Thoracic aorta (tissue), 2 donors: ENCODE measurements at places on chromosomes 16 and 17. TPM values are rescaled to one million over a fixed set of nuclear protein-coding genes. Genes with fewer than 3 reads are reported as not detected.

DNA sequence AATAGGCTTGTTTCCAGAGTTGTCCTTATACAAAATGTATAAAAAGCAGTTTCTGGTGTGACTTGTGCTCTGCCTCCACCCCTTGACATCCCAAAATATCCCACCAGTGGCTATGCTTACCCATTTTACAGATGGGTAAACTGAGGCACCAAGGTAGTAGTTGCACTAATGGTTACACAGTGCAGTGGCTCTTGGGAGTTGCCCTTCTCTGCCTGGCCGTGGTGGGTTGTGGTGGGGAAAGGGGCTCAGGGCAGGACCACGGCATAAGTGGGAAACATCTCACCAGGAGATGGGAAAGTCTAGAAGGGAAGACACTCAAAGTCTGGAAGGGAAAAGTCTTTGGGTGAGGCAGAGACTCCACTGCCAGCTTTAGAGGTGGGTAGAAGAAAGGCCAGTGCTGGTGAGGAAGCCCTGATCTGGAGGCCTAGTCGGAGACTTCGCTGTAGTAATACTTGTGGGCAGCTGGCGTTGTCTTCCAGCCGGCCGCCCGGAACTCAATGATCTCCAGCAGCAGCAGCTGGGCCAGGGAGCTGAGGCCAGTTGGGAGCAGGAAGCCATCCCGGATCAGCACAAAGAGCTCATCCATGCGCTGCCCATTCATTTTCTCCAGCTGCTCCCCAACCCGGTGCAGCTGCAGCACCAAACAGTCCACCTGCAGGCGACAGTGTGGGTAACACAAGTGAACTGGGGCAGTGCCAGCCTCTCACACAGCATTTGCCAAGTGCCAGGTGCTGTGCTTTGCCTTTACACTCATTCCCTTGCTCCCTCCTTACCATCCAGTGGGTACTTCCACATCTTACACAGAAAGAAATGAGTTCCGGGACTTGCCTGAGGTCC is 4.5 kb downstream of the MIF4GD start:
- H3K27me3 ChIP-seq = no peaks in the 10 kb centered on the region
- no peak overlapping the region for H3K4me3 ChIP-seq
- no peak for DNase-seq

DNA sequence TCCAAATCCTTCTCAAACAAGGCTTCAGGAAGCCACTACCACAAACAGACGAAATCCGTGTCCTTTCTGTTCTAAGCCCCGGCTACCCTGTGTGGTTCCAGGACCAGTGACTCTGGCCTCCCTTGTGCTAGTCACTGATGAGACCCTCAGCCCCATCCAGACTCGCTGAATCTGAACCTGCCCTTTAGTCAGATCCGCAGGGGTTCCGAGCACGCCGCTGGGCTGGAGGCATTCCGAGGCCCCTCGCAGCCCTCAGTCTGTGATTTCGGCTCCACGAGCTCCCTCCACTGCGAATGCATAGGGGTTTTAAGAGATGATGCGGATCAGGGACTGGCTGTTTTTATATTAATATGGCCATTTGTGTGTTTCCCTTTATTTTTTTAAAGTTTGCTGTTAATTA is 292.7 kb downstream of the IRF8 start:
- DNase-seq = no peak
- no peaks in the 10 kb centered on the region for H3K36me3 ChIP-seq
- H3K27me3 ChIP-seq = peaks cover 8% of the 10 kb centered on the region
- H3K27ac ChIP-seq = no peak overlapping the region

Gene KCNJ12
- 1.2 TPM for total RNA-seq

GRCh38 chr16:19071811-19072777 is 4.7 kb downstream of the COQ7 start:
- no peak for DNase-seq
- H3K27me3 ChIP-seq = no peaks in the 10 kb centered on the region
- H3K27ac ChIP-seq = no peak overlapping the region
- peaks cover 4% of the 10 kb centered on the region for H3K4me1 ChIP-seq

GRCh38 chr16:47461598-47462266 is 601 bp downstream of the PHKB start:
- peak overlapping the region; percentile 98 for H3K27ac ChIP-seq
- no peak for DNase-seq
- H3K4me1 ChIP-seq = peaks cover 26% of the 10 kb centered on the region
- no peaks in the 10 kb centered on the region for H3K36me3 ChIP-seq
- no peaks in the 10 kb centered on the region for H3K27me3 ChIP-seq

Gene FOXC2
- total RNA-seq = 54.5 TPM

DNA sequence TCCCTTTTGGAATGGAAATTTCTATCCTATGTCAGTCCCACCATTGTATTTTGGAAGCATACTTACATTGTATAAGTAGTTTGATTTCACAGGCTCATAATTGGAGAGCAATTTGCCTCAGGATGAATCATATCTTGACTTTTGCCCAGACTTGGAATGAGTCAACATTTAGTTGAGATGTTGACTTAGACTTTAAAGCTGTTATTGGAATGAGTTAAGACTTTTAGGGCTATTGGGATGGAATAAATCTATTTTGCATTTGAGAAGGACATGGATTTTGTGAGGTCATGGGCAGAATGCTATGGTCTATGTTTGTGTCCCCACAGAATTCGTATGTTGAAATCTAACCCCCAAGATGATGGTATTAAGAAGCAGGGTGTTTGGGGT is 12.2 kb upstream of the ZNF594 start:
- H3K27me3 ChIP-seq = no peaks in the 10 kb centered on the region
- no peaks in the 10 kb centered on the region for H3K36me3 ChIP-seq
- no peak overlapping the region for H3K27ac ChIP-seq
- no peak overlapping the region for H3K4me3 ChIP-seq
- DNase-seq = no peak

DNA sequence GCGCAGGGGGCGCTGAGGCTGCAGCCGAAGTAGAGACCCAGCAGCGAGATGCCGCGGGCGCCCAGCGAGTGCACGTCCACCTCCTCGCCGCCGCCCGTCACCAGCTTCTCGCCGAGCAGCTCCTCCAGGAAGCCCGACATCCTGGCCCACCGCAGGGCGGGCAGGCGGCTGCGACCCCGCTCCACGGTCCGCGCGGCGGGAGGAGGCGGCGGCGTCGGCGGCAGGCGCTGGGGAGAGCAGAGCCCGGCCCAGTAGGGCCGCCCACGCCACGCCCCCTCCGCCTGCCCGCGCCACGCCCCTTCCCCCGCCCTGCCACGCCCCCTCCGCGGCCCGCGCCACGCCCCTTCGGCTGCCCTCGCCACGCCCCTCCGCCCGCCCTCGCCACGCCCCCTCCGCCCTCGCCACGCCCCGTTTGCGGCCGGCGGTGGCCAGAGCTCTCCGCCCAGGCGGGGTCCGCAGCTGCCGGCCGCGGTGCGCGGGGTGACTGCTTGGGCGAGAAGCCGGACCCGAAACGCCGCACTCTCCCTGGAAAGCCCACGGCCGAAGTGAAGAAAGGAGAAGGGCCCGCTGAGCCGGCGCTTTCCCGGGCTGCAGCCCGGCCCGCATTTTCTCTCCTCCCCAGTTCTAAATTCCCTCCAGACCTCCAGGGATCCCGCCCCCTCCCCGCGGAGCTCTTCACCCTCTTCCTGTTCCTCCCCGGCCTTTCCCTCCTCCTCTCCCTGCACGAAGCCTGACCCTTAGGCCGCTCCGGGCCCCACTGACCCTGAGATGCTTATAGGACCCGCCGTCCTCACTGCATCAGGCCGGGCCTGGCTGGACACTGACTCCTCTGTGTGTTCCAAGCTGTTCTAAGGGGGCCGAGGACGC is at the start of gene NXN:
TSS of gene NXN (minus strand) at position 238 of the 867 bp plus-strand sequence.
- peak within 1 kb of the TSS; percentile 76 for H3K4me3 ChIP-seq
- peak within 1 kb of the TSS; percentile 55 for H3K27ac ChIP-seq
- peaks cover 7% of the 10 kb centered on the region for H3K4me1 ChIP-seq
- peak; percentile 45 for DNase-seq
- no peaks in the 10 kb centered on the region for H3K36me3 ChIP-seq
- no peaks in the 10 kb centered on the region for H3K27me3 ChIP-seq

DNA sequence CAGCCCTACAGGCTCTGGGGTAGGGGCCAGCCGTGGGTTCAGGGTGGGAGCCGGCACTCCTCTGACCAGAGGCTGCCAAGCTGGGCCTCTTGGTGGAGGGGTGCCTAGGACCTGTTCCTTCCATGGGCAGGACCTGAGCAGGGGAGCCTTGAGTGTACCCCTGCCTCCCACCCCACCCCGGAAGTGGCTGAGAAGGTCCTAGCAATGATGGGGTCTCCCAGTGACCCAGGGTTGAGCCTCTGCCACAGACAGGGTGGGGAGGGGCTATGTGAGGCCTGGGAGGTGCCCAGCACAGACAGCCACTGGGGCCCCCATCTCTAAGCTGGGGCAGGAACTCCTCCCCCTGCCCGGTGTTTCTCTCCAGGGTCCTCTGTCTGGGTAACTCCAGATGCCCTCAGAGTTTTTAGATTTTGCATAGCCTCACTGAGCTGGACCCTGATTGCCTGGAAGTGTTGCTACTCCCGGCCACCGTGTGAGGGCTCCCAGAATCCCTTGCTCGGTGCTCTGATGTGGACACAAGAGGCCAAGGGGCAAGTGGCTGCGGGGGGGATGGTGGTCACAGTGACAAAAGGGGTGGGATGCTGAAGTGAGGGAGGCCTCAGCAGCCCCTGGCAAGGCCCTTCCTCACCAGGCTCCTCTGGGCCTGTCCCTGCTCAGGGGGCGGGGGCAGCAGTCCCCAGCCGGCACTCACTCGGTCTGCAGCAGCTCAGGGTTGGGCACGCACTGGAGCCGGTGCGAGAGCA is 6.4 kb upstream of the MTSS2 start:
- peaks cover 57% of the 10 kb centered on the region for H3K4me1 ChIP-seq
- peak overlapping the region; percentile 97 for H3K27ac ChIP-seq
- no peaks in the 10 kb centered on the region for H3K36me3 ChIP-seq

- no peak overlapping the region for H3K4me3 ChIP-seq
- H3K36me3 ChIP-seq = no peaks in the 10 kb centered on the region
- H3K27me3 ChIP-seq = no peaks in the 10 kb centered on the region
- no peak for DNase-seq
- H3K27ac ChIP-seq = no peak overlapping the region
These were observed 169.0 kb upstream of the ZFHX3 start for GRCh38 chr16:73216932-73217331.

GRCh38 chr16:55529018-55529417 is 20.1 kb downstream of the LPCAT2 start:
- no peak for DNase-seq
- H3K27me3 ChIP-seq = no peaks in the 10 kb centered on the region
- H3K36me3 ChIP-seq = no peaks in the 10 kb centered on the region
- H3K4me1 ChIP-seq = no peaks in the 10 kb centered on the region
- H3K27ac ChIP-seq = no peak overlapping the region

Gene KLHL11
- total RNA-seq = 28.6 TPM

Gene DNASE1L2
- total RNA-seq = 10.7 TPM

Gene ZFP3
- total RNA-seq = 3.2 TPM

DNA sequence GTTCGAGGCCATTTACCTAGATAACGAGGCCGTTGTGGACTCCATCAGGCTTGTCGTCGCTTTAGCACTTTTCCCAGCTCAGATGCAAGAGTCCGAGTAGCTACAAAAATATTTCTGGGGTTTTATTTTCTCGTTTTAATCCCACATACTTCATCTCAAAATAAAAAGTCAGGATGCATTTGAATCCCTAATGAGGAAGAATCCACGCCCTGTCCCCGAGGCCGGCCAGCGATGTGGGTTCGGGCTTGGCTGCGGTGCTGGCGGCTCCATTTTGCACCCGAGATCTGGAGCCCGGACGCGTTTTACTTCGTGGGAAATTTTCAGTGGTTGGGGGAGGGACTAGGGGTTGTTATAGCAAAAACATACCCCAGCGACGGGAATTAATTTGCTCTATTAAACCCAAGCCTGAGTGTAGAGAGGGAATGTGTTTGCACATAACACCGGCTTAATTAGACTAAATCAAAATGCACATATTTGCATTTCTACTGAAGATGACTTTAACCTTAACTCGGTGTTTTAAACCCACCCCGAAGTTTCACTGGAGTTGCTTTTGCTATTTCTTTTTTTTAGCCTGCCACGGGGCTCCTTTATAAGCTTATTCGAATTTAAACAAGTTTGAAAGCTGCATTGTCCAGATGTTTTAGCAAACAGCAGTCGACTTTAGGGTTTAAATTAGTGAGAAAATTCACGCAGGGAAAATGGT is 4.8 kb downstream of the IRX5 start:
- H3K27me3 ChIP-seq = peaks cover 5% of the 10 kb centered on the region
- no peak overlapping the region for H3K4me3 ChIP-seq
- no peak for DNase-seq
- H3K27ac ChIP-seq = no peak overlapping the region
- H3K36me3 ChIP-seq = no peaks in the 10 kb centered on the region

DNA sequence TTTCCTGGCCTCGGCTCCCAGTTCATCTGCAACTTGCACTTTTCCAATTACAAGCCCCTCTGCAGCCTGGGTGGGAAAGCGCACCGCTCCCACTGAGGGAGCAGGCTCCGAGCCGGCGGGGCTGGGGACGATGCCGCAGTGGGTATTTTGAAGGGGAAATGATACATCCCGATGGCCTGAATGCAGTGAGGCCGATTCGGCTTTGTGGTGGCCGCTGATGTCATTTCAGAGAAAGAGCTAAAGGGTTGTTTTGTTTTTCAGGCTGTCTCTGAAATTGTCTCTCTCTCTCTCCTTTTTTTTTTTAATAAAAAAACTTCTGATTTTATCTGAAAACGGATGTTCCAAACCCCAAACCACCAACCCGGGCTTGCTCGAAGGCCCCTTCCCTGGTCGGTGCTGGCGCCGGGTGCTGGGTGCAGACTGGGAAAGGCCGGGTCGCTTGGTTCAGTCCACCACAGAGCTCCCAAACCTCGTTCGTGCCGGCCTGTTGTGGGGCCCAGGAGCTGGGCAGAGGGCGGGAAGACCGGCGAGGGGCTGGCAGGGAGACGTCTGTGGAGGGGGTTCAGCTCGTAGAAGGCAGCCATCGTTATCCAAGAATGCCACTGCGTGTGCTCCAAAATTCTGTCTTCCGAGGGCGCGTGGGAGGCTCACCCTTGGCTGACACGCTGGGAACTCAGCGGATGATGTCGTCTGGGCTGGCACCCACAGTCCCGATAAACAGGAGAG is 102.8 kb downstream of the FOXL1 start:
- no peaks in the 10 kb centered on the region for H3K27me3 ChIP-seq
- peaks cover 61% of the 10 kb centered on the region for H3K4me1 ChIP-seq
- H3K27ac ChIP-seq = peak overlapping the region; percentile 96
- DNase-seq = peak; percentile 50

DNA sequence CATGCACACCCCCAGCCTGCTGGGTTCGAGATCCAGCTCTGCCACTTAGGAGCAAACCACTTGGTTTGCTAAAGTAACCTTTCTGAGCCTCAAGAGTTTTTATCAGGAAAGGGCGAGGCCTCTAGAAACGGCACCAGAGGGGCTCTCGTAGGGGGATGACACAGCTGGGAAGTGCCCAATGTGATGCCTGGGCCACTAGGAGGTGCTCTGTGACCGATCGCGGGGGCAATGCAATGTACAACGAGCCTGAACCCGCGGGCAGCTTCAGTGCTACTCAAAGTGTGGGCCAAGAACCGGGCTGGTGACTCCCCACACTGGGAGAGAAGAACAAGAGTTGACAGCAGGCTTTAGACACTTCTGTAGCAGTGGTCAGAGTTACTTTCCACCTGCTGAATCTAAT is 9.4 kb downstream of the C16orf89 start:
- H3K27ac ChIP-seq = no peak overlapping the region
- H3K4me3 ChIP-seq = no peak overlapping the region
- H3K36me3 ChIP-seq = no peaks in the 10 kb centered on the region
